ENCODE measurements at places on chromosomes 6 and 20.

- no peak for DNase-seq
Measured at GRCh38 chr6:148306286-148306685, 36.4 kb upstream of the SASH1 start.

DNA sequence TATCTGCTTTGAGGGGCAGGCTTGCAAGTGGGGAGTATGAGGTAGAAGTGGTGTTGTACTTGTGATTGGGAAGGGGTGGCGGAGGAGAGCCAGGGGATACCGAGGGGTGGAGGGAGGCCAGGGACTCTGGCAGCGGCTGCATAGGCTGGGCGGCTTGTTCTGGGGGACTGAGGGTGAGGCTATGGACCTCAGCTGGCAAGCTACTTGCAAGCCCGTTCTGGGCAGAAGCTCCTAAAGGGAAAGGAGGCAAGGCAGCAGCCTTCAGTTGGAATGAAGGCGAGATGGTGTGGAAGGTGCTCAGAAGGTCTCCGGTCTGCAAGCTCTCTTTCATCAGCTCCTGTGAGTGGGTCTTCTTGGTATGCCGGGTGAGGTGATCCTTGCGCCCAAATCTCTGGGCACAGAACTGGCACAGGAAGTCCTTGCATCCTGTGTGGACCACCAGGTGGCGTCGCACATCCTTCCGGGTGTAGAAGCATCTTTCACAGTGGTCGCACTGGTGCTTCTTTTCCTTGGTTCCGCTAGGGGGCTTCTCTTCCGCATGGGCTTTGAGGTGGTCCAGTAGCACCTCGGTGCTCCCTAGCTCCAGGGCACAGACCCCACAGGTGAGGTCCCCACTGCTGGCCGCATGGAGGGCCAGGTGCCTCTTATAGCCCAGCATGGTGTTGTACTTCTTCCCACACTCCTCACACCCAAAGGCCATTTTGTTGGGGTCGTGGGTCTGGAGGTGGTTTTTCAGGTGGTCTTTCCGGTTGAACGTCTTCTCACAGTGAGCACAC, 66.0 kb downstream of the PLAGL1 start:
- DNase-seq, result no peak

GRCh38 chr6:4967301-4968030, 36.4 kb downstream of the RPP40 start:
- no peak for DNase-seq

GRCh38 chr6:89763550-89763949, 56.0 kb downstream of the MDN1 start:
- no peak for DNase-seq

- no peak for DNase-seq
Measured at GRCh38 chr20:8306937-8307336, 174.9 kb downstream of the PLCB1 start.

GRCh38 chr6:149896491-149896890, 1.4 kb downstream of the RAET1E start:
- DNase-seq, result no peak

Data from GF-D8 (cell line).